Activated CD8-positive, alpha-beta memory T cell treated with anti-CD3 and anti-CD28 coated beads for 48 hours (primary cell): ENCODE measurements at places on chromosomes 2 and 18.

DNA sequence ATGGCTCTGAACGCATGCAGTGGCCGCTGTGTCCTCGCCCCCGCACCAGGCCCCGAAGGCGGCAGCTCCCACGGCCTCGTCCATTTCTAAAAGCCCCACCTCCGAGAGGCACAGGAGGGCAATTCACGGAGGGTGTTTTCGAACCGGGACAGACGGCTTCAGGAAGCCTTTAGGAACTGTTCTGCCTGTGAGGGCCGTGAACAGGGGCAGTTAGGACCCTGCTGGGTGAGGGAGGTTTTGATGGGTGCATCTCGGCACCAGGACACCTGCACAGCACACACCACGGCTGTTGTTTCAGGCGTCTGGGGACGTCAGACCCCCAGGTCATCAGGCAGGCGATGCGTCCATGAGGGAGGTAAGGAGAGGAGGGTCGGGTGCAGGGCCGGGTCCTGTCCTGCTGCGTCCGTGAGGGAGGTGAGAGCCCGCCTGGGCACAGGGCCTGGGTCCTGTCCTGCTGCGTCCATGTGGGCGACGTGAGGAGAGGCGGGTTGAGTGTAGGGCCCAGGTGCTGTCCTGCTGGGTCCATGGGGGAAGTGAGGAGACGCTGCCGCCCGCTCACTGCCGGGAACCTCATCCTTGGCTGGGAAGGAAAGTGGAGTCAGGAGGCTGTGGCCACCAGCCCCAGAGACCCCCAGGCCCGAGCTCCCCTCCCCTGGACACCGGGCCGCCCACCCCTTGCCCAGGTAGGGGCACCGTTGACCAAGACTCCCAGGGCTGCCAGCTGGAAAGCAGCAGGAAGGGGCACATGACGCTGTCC is 25.5 kb upstream of the KCNG2 start:
- DNase-seq: no peak

DNA sequence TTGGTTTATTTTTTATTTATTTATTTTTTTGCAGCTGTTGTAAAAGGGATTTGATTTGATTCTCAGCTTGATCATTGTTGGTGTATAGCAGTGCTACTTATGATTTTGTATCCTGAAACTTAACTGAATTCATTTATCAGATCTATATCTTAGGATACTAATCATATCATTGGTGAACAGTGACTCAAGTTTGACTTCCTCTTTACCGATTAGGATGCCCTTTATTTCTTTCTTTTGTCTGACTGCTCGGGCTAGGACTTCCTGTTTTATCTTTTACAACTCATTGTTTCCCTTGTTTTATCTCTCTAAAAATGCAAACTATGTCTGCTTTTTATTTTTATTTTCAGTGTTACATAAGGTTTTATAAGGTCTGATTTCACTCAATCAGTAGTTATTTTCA is 23.6 kb downstream of the SP100 start:
- DNase-seq: no peak

GRCh38 chr2:6954586-6954985 is 37.4 kb downstream of the RNF144A start:
- no peak for DNase-seq

GRCh38 chr18:37435150-37435867 is 130.3 kb downstream of the CELF4 start:
- DNase-seq: no peak

GRCh38 chr2:201344663-201345366 is 12.3 kb downstream of the FLACC1 start:
- no peak for DNase-seq

DNA sequence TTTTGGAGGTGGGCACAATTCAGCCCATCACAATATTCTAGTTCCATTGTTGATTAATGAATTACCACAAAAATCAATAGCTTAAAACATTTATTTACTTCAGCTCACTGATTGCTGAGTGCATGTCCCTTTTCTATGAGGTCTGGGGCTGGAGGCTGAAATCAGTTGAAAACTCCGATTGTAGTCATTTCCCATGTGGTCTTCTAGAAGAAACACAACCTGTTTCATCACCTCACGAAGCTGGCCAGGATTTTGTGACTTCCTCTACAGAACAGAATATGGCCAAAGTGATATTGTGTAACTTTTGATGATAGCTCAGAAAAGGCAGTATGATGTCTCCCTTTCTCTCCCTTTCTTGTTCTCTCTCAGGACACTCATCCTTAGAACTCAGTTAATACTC is 44.1 kb upstream of the CYRIA start:
- DNase-seq: no peak

GRCh38 chr2:45895241-45895861 is 243.9 kb downstream of the PRKCE start:
- no peak for DNase-seq

- no peak for DNase-seq
These were observed 17.9 kb upstream of the CAVIN2 start for GRCh38 chr2:191864628-191865374.

DNA sequence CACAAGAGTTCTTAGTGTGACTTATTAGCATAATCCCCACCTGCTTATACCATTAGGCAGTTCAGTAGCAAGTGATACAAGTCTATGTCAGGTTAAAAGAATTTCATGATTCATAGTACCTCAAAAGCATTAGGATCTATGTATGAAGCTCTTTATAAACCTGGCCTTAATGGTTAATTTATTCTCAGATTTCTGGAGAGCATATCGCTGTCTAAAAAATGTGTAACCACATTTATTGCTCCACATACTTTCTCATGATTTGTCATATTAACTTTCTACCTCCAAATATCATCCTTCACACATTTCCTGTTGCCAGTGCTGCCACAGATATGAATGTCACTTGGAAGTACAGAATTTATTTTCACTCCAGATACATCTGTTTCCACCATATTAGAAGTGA is 332.8 kb upstream of the MAP2 start:
- DNase-seq: no peak

DNA sequence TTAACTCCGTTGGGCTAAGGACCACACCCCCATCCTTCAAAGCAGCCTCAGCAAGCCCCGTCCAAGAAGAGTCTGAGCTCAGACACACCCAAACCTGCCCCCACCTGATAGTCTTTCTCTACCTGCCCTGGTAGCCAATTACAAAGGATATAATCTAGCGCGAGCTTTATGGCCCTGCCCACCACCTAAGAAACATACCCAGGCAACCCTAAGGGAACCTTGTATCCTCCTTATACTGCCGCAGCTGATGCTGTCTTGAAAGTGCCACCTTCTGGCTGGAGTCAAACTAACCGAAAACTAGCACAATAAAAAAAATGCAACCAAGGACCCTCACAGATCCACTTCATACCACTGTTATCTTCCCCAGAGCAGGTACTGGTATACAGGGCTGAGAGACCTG is 628.3 kb upstream of the REG3G start:
- no peak for DNase-seq

GRCh38 chr2:48829569-48829968 is 74.0 kb upstream of the LHCGR start:
- no peak for DNase-seq

GRCh38 chr2:208713066-208713745 is 306.6 kb downstream of the PTH2R start:
- no peak for DNase-seq

DNA sequence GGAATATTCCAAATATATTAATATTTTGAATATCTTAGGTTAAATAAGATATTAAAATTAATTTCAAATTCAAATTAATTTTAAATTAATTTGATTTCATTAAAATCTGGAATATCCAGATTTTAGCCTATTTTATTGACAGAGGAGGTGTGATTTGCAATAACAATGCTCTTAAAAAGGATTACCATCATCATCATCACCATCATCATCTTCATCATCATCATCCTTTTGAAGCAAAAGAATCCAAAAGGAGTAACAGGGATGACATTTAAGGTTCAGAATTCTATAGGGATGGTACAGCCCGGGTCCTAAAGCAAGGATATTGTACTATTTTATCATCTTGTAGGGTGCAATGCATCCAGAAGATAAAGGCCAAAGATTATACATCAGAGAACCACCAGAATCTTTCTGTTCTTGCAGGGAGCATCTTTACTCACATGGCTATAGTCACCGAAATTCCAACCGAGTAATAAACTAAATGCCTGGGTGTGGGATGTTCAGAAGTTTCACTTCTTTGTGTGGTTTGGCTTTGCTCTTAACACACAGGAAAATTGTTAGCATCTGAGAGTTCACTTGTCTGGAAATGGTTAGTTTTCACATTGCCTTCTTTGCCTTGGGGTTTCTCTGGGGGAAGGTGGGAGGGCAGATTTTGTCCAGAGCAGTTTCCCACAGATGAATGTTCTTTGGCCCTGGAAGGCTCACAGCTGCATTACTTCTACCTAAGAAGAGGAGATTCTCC is 99.1 kb upstream of the ITGA6 start:
- DNase-seq: no peak

GRCh38 chr2:120894966-120895365 is 159.3 kb downstream of the GLI2 start:
- DNase-seq: no peak

- no peak for DNase-seq
These were observed 17.6 kb downstream of the HDAC4 start for GRCh38 chr2:239383036-239383758.

- no peak for DNase-seq
These were observed 226.6 kb upstream of the ST6GAL2 start for GRCh38 chr2:107112561-107112960.

DNA sequence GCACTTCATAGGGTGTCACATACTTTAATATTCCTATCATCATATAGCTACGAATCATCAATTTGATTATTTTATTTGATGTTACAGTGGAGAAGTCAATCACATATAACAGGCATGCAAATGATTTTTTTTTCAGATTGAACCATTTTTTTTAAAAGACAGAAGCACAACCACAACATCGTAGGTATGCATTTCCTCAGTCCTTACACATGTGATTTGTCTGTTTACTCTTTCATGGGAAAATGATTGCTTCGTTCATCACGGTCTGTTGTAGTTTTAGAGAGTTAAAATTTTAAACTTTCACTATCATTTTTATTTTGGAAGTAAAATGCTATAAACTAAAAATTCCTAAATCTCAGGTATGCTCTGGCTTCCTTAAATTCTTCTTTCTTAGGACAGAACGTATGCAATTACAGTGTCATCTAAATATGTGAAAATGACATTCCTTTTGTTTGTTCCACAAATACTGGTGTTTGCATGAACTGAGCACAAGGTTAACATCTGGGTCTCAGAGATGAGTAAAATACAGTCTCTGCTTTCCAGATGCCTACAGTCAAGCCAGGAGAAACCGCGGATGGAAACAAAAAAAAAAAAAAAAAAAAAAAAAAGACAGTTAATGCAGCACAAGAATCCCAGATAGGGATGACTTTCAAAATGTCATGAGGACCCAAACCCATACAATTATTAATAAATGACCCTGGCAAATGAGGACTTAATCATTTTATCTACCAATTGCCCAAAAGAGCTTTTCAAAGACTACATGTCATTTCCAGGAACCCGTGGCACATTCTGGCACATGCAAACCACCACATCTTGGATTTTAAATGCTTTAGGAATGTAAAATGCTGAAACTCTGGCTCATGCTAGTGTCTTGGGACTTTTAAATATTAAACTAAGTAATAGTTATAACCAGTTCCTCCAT is 201.2 kb downstream of the LRP1B start:
- DNase-seq: no peak

GRCh38 chr2:179429597-179429996 is 165.0 kb upstream of the SESTD1 start:
- DNase-seq: no peak

GRCh38 chr2:136787970-136788369 is 22.6 kb downstream of the THSD7B start:
- DNase-seq: no peak

GRCh38 chr2:126696644-126697520 is 40.9 kb downstream of the GYPC start:
- DNase-seq: no peak

DNA sequence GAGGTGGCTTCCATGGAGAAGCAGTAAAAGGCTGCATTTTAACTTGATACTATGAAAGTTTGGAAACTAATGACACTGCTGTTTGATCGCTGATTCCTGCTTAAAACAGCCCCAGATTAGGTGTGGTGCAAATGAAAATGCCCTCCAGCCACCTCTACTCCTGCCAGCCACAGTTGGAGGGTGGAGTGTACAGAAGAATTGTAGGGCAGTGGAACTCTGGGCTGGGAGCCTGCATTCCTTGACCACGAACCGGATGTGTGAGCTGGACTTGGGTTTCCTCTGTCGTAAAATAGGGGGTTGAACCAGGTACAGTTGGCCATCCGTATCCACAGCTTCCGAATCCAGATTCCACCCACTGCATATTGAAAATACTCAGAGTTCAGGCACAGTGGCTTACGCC is 84.6 kb upstream of the RFX8 start:
- DNase-seq: no peak

DNA sequence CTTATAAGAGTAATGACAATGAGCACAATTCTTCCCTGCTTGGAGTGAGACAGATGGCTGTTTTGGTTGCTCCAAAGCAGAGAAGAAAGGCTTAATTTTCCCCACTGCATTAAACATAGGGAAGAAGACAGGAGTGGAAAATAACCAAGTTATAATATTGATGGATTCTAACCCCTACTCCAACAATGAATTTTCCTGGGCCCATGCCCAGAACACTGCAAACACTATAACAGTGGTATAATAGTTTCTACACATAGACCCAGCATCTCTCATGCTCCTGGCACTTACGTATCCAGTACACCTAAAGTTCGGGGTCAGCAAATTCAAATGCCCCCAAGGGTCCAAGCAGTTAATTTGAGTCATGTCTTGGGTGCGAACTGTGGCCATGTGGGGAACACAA is 613.4 kb downstream of the PLCL1 start:
- DNase-seq: no peak

- DNase-seq: no peak
These were observed 84.4 kb upstream of the LYPD1 start for GRCh38 chr2:132754392-132754791.

GRCh38 chr2:238879043-238879442 is 31.2 kb downstream of the TWIST2 start:
- no peak for DNase-seq

GRCh38 chr2:40283111-40283909 is 168.6 kb downstream of the SLC8A1 start:
- no peak for DNase-seq

GRCh38 chr2:74511104-74511989 is 2.9 kb upstream of the TLX2 start:
- no peak for DNase-seq

DNA sequence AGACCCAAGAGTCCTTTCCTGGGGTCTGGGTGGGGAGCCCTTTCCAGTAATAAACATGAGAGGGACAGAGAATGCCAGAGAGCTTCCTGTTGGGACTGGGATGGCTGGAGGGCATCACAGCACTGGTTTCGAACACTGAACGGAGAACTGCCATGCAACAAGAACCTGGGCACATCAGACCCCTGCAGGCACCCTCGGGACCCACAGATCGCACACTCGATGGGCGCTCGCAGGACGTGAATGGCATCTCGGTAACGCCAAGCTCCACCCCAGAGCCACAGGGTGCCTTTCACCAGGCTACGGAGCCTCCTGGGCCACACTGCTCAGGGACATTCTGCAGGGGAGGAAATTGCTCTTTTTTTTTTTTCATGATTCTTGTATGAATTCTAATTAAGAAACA is 25.1 kb downstream of the SLC66A2 start:
- DNase-seq: no peak

GRCh38 chr2:215667585-215668377 is 231.9 kb upstream of the FN1 start:
- DNase-seq: no peak

- DNase-seq: no peak
These were observed 134.1 kb upstream of the MC4R start for GRCh38 chr18:60506682-60507081.
